ENCODE measurements at places on chromosomes 3 and 15.

- no peak for DNase-seq
Observed at GRCh38 chr15:95816591-95816990, 513.9 kb upstream of the NR2F2 start.

- no peak for DNase-seq
Observed at GRCh38 chr3:168260859-168261258, 165.1 kb upstream of the GOLIM4 start.

GRCh38 chr3:29100292-29100691, 180.6 kb upstream of the RBMS3 start:
- no peak for DNase-seq

GRCh38 chr15:85704066-85704465, 90.7 kb downstream of the KLHL25 start:
- DNase-seq = no peak

GRCh38 chr3:50689558-50689957, 14.8 kb downstream of the DOCK3 start:
- DNase-seq = no peak

DNA sequence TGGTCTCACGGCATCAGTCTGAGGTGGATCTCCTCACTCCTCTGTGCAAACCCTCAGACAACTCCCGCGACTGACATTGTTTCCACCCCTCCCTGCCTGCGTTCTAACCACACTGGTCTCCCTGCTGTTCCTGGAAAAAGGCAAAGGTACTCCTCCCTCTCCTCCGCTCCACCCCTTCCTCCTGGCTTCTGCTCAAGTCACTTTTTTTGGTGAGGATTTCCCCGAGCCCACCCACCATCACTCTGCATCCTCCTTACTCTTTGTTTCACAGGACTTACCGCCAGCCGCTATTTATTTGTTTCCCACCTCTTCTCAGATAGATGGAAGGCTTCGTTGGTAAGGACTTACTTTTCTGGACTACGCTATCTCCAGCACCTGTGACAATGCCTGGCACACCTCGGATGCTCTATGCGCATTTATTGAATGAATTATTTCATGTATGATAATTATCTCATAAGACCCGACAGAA, 25.6 kb downstream of the PRR23E start:
- no peak for DNase-seq

GRCh38 chr3:131349946-131350347, 31.6 kb upstream of the NUDT16 start:
- DNase-seq = no peak

DNA sequence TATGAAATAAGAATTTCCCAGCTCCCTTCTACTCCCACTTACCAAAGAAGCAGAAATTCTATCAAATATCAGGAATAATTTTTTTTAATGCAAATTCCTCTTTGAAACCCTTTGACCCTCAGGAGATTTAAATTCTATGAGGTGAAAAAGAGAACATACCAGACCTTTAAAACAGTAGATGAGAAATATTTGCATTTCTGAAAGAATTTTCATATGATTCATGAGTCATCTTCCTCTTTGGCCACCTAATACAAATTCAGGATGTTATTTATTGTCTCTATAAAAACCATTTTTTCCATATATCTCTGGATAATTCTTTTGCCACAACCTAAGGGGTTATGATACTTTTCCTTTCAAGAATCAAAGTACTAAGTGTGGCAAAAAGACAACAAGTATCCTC, 67.3 kb upstream of the ST3GAL6 start:
- DNase-seq = no peak

DNA sequence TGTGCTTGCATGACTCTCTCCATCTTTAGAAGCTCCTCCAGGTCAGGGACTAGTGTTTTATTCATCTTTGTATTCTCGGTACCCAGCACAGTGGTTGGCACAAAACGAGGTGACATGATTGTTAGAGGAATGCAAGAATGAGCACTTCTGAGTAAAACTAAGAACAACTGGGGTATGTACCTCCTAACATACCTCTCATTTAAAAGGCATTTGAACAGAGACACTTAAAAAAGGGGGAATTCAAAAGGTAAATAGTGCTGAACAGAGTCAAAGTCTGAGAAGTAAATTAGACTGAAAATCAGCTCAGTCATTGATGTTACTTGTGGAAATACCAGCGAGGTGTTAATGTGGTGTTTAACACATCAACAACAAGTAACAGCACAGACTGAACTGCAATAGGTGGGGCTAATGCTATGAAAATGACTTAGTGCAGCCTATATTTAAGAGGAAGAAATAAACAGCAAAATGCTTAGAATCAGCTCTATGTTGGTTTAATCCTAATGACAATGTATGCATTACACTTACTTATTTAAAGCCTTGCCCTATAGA, 102.4 kb downstream of the TMCO5A start:
- DNase-seq = no peak

DNA sequence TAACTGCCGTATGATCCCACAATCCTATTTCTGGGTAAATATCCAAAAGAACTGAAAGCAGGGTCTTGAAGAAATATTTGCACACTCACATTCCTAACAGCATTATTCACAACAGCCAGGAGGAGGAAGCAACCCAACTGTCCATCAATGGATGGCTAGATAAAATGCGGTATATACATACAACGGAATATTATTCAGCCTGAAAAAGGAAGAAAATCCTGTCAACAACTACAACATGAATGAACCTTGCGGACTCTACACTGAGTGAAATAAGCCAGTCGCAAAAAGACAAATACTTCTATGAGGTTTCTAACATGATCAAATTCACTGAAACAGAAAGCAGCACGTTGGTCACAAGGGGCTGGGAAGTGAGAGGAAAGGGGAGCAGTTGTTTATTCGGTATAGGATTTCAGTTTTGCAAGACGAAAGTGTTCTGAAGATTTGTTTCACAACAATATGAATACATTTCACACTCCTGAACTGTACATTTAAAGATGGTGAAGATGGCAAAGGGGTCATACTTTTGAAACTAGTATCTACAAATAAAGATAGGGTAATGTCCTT, 6.2 kb downstream of the DLG1 start:
- DNase-seq = no peak

DNA sequence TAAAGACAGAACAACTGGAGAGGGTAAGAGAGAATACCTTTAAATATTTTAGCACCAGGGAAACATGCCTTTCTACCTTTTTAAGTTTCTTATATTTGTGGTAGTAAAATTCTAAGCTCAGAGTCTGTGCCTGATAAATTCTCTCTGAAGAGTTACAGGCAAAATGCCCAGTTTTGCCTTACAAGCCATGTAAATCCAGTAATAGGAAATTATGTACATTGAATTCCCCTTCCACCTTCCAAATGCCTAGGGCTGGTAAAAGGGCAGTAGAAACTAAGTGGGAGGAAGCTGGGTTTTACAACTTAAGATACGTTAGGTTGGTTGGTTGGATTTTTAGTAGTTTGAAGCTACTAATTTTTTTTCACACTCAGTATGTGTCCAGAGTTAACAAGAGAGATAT, 43.1 kb upstream of the TP63 start:
- DNase-seq = no peak

- DNase-seq = no peak
Observed at GRCh38 chr15:60421544-60421943, 23.8 kb upstream of the ANXA2 start.

- DNase-seq = no peak
Observed at GRCh38 chr3:15905041-15905440, 107.3 kb upstream of the ANKRD28 start.

DNA sequence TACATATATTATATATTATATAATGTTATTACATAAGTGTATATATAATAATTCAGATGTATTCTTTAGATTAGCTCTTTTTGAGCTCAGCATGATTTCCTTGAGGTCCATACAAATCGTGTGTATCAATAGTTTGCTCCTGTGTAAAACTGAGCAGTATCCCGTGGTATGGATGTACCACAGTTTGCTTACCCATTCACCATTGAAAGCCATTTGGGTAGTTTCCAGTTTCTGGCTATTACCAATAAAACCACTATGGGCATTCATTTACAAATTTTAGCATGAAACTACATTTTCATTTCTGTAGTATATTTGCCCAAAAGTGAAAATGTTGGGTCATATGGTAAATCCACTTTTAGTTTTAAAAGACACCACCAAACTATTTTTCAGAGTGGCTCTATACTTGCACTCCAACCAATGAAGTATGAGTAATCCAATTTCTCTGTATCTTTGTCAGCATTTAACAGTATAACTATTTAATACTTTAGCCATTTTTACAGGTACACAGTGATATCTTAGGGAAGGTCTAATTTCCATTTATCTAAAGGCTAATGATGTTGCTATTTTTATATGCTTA, 1361.4 kb upstream of the GBE1 start:
- DNase-seq = no peak

DNA sequence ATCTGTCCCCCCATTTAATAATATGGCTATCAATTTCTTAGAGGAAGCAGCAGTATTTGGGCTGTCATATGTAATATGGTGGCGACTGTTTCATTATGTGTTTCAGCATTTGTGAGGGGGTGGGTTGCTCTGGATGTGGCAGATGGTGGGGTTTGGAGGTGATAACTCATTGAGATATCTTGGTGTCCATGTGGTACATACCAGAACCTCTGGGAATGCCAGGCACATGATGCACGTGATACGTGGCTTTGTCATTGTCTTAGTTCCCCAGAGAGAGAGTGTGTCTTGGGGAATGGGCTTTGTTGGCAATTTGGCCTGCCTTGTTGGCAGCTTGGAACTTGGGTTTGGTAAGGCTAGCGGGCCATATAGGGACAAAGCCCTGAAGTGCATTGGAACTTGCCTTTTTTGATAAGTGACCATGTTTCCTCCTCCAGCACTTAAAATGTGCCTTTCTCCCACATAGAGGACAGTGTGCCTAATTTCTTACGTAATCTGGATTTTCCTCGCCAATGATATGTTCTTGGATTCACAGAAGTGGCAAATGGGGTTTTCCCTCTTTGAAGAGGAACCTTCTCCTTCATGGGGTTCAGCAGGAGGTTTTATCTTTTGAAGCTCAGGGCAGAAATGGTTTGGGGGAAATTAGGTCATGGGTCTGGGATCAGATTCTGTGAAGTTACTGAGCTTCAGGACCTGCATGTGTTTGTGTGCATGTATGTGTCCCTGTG, 79.5 kb downstream of the DNASE1L3 start:
- DNase-seq = no peak

DNA sequence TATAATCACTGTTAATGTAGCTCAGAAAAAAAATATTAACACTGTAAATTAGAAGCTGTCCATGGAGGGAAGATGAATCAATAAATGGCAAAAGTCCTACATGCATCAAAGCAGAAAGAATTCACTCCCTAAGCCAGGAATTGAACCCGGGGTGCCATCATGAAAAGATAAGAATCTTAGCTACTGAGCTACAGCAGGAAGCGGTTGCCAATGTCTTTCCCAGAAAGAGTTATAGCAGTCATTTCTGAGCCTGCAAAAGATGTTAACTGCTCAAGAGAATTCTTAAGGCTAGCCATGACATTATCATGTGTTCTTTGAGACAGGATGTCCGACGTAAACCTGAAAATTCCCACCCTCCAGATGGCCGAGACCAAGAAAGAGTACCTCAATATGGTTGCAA, 47.4 kb upstream of the MKRN3 start:
- DNase-seq = no peak

GRCh38 chr15:71807691-71808091, 2.7 kb upstream of the NR2E3 start:
- DNase-seq = no peak

GRCh38 chr15:44311136-44311535, 22.6 kb downstream of the GOLM2 start:
- no peak for DNase-seq

DNA sequence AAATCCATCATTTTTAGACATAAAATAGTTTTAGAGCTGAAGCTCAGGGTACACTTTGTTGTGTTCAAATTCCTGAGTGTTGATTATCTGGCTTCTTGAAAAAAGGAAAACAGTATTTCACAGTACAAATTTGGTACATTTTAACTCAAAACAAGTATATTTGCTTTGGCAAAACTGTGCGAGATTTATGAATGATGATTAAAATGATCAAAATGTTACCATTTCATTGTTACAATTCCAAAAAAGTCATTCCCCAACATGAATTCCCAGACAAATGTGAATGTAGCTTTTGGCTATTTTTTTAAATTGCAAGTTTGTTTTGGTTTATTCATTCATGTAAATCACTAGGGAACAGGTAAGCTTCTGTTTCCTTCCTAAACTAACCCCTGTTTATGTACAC, 347.4 kb upstream of the DCBLD2 start:
- DNase-seq = no peak

Measured in cerebellar nuclear complex (tissue), 1 donor.